LNCaP clone FGC (cell line): ENCODE measurements at places on chromosomes 4 and X.

- no peak for DNase-seq
Observed at GRCh38 chrX:94123062-94123461, 449.1 kb downstream of the FAM133A start.

GRCh38 chr4:150970685-150971151 lies 44.4 kb downstream of the LRBA start:
- DNase-seq, result no peak

DNA sequence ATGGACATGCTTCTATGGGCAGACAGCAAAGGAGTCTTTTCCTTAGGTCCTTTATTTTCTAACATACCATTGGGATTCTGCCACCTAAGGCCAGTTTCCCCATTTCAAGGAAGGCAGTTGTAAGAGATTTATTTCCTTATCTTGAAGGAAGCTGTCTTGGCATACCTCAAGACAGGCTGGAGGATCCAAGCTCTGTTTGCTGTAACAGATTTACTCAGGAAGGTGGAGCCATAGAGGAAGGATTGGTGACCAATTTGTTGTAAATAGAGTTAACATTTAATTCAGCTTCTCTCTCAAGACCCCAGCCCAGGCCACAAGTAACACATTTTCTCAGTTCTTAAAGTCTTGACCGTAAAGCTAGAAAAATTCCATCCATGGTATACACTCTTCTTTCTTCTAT lies 131.6 kb upstream of the TENM3 start:
- DNase-seq, result no peak

- no peak for DNase-seq
Observed at GRCh38 chr4:106080376-106080775, 185.1 kb downstream of the NPNT start.

DNA sequence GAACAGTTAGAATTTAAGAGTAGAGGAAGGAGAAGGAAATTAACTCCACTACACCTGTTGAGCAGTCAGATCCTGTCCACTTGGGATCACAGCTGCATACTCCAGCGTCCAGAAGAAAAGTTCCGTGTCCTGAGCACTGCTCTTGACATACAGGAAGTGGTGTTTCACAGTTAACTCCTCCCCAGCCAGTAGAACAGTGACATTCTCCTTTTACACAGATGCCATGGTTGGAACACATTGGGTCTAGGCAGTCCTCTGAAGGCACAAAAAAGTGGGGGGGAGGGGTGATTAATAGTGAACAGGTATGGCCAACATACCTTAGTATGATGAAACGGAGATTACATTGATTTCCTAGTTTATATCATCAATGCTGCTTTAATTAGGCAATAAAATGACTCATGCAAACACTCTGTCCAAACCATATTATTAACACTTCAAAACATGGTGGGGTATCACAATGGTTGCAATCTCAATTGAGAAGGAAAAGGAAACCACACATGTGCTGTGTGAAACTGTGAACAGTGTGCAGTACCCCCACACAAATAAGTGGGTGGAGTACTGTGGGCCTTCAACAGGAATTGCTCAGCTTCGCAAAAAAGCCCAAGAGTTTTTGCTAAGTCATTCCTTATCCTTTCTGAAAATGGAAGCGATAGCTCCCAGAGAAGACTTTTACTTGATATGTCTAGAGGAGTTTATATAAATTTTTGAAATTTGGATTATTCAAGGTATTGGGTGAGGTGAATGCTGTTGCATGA lies 295.6 kb downstream of the SH2D1A start:
- no peak for DNase-seq

GRCh38 chr4:61583696-61584095 lies 383.6 kb downstream of the ADGRL3 start:
- no peak for DNase-seq

DNA sequence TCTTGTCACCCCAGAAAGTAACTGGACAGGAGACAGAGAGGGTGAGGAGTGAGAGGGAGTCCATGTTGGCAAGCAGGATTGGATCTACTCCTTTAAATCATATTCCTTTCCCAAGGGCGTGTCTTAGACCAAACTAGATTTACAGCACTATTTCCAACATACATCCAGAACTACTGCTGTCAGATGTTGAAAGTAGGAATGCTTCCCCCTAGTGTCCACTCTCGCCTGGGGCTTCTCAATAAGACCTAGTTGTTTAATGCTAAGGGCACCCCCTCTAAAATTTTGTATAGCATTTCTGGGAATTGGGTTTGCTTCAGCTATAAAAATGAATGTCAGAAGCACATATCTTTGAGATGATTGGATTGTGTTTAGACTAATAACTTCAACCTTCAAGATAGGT lies 13.3 kb downstream of the OFD1 start:
- DNase-seq, result no peak

GRCh38 chrX:39665830-39666518 lies 431.8 kb downstream of the BCOR start:
- no peak for DNase-seq

DNA sequence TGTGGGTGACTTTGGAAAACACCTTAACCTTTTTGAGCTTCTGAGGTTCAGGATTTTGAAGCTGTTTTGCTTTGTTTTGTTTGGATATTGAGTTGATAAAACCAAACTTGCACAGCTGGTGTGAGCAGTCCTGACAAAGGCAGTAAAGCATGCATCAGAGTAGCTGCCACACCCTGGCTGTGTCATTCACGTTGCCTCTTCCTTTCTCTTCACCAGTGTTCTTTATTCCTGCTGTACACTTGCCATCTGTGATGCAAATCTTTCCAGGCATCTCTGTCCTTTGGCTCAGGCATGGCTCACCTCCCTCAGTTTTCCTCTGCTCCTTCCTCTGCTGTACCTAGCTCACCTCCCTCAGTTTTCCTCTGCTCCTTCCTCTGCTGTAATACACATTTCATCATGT lies 1850.2 kb upstream of the AGA start:
- no peak for DNase-seq

- DNase-seq, result peak; percentile 93
Observed at GRCh38 chr4:105551965-105552746, at the start of gene ARHGEF38. TSS of gene ARHGEF38 (plus strand) at chr4:105552620. CDS start at chr4:105552766, 146 bp downstream.

DNA sequence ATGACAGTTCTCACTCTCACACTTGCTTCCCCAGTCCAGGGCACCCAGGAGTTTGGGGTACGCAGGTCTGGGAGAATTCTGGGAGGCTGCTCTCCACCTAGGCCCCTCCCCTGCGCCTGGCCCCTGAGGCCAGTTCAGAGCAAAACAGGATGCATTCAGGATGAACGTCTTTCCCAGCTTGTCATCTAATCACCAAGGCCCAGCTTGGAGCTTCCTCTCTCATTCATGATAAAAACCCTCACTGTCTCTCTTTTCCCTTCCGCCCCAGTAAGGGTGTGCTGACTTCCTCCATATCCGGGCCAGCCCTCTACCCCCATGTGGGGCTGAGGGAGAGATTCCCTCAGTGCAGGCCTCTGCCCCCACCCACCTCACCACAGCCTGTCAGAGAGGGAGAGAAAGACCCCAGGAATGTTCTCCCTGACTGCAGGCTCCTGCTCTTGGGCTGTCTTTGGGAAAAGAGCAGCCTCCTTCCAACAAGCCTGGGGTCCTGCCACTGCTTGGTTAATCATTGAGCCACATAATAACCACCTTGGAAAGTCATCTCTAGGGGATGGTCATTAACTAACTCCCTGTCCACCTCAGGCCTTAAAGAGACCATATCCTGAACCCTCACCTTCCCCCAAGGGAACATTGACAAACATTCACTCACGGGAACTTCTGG lies 50.1 kb downstream of the STARD8 start:
- DNase-seq, result no peak

GRCh38 chrX:71181558-71181909 lies 36.9 kb downstream of the NLGN3 start:
- no peak for DNase-seq

GRCh38 chr4:48913346-48913745 lies 6.8 kb upstream of the OCIAD2 start:
- DNase-seq, result no peak

DNA sequence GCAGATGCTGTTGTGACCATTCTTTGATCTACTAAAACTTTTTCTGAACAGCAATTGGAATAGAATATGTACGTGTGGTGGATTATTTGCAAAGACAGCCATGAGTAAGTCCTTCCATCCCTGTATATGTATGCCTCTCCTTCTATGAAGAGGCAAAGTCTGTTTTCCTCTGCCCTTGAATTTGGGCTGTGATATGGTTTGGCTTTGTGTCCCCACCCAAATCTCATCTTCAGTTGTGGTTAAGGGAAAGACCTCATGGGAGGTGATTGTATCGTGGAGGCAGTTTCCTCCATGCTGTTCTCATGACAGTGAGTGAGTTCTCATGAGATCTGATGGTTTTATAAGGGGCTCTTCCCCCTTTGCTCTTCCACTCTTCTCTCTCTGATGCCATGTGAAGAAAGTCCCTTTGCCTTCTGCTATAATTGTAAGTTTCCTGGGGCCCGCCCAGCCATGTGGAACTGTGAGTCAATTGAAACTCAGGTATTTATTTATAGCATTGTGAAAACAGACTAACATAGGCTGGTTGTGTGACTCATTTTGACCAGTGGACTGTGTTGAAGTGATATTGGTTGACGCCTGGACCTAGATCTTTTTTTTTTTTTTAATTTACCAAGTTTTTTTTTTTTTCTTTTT lies 108.3 kb upstream of the CAMK2D start:
- DNase-seq, result no peak

GRCh38 chrX:11908371-11908770 lies 150.3 kb downstream of the MSL3 start:
- no peak for DNase-seq
